ENCODE measurements at places on chromosomes 13 and 19.

DNA sequence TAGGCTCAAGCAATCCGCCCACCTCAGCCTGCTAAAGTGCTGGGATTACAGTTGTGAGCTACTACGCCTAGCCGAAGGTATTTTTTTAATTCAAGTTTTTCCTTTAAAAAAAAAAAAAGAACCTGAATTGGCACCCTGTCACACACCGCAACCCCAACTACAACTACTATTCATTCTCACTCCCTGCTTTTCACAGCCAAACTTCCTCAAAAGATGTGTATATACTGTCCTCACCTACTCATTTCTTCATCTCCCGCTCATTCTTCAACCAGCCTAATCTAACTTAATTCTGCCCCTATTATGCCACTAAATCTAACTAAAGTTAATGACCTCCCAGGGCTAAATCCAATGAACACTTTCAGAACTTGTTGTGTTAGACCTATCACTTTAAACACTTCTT is 12.7 kb upstream of the WBP4 start:
- no peak for DNase-seq

DNA sequence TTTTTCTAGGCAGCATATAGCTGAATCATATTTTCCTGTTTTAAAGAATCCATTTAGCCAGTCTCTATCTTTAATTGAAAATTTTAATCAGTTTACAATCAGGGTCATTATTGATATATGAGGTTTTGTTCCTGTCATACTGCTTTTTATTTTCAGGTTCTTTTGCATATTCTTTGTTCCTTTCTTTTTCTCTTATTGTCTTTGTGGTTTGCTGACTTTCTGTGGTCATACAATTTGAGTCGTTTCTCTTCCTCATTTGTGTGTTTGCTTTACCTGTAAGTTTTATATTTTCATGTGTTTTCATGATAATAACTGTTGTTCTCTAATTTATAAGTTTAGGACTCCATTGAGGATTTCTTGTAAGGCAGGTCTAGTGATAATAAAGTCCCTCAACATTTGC is 812.6 kb downstream of the DACH1 start:
- no peak for DNase-seq

DNA sequence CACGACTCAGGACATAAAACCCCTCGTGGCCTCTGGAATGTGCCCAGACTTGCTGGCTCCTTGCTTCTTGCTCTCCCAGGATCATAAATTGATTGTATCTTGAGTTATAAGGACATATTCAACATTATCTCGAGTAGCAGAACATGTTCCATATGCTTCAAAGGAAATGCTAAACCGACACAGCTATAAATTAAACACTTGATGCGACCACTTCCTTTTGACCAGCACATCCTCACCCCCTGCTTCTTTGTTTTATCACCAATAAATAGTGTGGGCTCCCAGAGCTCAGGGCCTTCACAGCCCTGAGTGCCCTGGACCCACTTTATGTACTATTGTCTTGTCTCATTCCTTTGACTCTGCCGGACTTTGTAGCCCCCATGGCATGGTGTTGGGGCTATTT is 157.0 kb upstream of the PABPC3 start:
- DNase-seq = no peak

DNA sequence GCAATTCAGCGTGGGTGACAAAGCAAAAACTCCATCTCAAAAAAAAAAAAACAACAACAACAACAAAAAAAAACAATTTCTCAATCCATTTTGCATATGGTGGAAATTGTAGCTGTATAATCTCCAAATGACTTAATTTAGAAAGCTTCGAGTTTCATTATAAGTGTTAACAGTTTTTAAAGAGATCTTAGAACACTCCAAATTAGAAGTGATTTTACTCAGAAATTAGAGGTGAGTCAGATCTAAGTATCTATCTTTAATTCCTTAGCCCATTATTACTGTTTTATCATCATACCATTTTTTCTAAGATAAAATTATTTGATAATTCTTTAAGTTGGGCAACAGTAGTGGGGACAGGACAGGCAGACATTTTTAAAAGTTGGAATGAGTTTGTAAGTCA is 60.5 kb downstream of the ZMYM2 start:
- DNase-seq = no peak

GRCh38 chr19:46791944-46792343 is 3.5 kb upstream of the SLC1A5 start:
- DNase-seq = no peak

GRCh38 chr19:49588365-49589122 is 2.4 kb upstream of the PRR12 start:
- no peak for DNase-seq

DNA sequence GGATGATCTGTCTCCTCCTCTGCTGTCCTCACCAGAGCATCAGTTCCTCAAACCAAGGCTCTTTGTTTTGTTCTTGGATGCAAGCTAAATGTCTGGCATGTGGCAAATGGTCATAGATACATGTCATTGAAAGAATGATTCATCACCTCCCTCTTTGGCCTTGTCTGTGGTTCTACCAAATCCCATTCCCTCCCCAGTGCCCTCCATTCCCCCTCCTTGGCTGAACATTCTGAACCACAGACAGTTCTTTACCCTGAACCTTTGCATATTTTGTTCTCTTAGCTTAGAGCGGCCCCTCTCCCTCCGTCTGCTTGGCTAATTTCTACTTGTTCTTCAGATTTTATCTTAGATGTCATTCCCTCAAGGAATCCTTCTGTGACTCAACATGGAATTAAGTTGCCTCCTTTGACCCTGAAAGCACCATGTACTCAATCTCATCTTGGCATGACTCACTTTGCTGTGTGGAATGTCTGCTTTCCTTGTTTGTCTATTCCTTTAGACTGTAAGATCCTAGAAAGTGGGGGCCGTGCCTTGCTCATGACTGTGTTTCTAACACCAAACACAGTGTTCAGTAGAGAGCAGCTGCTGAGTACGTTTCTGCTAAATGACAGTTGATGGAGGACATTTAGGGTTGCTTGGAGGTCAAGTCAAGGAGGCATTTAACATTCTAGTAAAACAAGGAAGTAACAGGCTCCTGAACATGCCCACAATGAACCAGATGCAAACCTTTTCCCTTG is 8.1 kb downstream of the ALOX5AP start:
- no peak for DNase-seq

GRCh38 chr19:12481781-12482508 is 2.7 kb downstream of the ZNF709 start:
- DNase-seq = no peak

DNA sequence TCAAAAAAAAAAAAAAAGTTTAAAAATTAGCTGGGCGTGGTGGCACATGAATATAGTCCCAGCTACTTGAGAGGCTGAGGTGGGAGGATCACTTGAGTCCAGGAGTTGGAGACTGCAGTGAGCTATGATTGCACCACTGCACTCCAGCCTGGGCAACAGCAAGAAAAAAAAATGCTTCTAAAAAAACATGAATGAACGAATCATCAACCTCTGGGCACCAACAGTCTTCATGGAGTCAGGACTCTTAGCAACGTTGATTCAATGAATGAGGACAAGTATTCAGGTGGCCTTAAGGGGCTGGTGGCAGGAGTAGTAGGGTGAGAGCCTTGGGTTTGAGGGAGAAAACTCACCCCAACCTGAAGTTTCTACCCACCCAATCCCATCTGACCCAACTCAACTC is 20.6 kb upstream of the OLFM2 start:
- no peak for DNase-seq

- DNase-seq = peak; percentile 53
These were observed at the start of gene RCBTB1 for GRCh38 chr13:49585220-49586157. RCBTB1 (minus strand) TSS chr13:49585558; CDS start chr13:49567279, 18,279 bp downstream.

- DNase-seq = no peak
These were observed 43.1 kb downstream of the RFXAP start for GRCh38 chr13:36862002-36862685.

DNA sequence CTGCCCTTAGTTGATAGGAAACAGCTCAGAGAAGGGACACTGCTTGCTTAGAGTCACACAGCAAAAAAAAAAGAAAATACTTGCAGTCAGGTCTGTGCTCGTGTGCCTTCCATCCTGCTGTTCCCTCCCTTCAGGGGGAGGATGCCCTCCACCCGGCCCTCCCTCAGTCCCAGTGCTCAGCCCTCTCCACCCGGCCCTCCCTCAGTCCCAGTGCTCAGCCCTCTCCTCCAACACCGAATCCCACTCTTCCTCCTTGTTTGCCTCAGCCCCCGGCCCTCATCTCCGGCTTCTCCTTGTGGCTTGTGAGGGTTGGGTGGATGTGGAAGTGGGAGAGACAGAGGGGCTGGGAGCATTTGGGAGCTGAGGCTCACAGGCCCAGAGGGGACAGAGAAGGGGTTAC is 5.8 kb downstream of the TFPT start:
- DNase-seq = no peak

DNA sequence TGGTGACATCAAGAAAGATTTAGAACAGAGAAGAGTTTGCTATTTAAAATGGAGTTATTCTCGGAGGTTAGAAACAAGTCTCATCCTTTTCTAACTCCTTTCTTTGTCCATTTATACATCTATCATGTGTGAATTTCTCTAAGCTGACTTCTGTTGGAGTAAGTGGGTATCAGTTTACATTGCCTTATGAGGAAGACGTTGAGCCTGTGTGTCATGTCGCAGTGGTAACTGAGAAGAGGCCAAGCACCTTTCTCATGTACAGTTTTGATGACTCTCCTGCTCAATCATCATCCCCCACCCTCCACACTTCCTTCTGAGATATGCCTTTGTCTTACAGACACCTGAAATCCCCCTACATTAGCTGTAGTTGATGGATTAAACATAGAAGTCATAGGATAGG is 624.8 kb downstream of the LIG4 start:
- no peak for DNase-seq

DNA sequence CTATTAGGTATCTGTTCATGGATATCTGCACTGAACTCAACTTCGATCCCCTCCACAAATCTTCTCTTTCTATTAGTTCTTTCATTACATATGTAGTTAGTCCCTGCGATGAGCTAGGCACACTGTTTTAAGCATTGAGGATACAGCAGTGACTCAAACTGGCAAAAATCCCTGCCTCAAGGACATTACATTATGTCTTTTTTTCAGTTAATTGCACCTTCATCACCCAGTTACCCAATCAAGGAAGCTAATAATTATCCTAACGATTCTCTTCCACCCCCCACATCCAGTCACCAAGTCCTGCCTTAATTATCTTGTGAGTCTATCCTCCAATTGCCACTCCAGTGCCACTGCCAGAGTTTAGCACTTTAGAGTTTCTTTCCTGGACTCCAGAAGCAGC is 89.3 kb downstream of the C13orf42 start:
- no peak for DNase-seq

- no peak for DNase-seq
These were observed 139.4 kb downstream of the LHFPL6 start for GRCh38 chr13:39463611-39464010.

- no peak for DNase-seq
These were observed 11.9 kb upstream of the PSPC1 start for GRCh38 chr13:19794631-19795030.

All from neural crest cell (in vitro differentiated cells).